Activated T-helper 17 cell treated with anti-CD3 and anti-CD28 coated beads, Interleukin-2, amount 50 U/mL, for 72 hours (primary cell): ENCODE measurements at places on chromosomes 7 and 10. TPM values are rescaled to one million over a fixed set of nuclear protein-coding genes. Genes with fewer than 3 reads are reported as not detected.

The TFEC gene
- 0.22 TPM for total RNA-seq

GRCh38 chr7:30429156-30429530 lies 49.4 kb downstream of the NOD1 start:
- no peak for ATAC-seq

- ATAC-seq, result peak; percentile 20
Observed at GRCh38 chr10:110498982-110499795, 1.5 kb downstream of the DUSP5 start.

GRCh38 chr10:82661701-82662100 lies 786.7 kb downstream of the NRG3 start:
- no peak for ATAC-seq

GRCh38 chr10:59266321-59266720 lies 89.9 kb downstream of the PHYHIPL start:
- no peak for ATAC-seq

DNA sequence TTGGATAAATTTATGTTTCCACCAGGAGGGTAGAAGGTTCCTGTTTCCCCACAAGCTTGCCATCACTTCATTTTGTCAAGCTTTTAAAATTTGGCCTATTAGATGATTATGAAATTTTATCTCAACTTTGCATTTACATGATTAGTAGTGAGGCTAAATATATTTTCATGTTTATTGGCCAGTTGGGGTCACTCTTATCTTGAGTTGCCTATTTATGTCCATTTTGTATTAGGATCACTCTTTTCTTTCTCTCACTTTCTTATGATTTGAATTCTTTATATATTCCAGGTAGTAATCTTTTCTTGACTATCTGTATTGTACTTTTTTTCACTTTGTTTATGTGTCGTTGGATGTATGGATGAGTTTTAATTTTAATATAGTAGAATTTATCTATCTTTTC lies 218.6 kb upstream of the SLC26A5 start:
- no peak for ATAC-seq

GRCh38 chr7:114924038-114924712 lies 2.3 kb downstream of the MDFIC start:
- no peak for ATAC-seq

- ATAC-seq, result no peak
Observed at GRCh38 chr7:157694376-157694665, 357.5 kb downstream of the DNAJB6 start.

GRCh38 chr7:36621396-36621795 lies 102.9 kb downstream of the AOAH start:
- ATAC-seq, result no peak

- ATAC-seq, result no peak
Observed at GRCh38 chr7:72445075-72445474, 32.9 kb upstream of the CALN1 start.

GRCh38 chr10:77458986-77459590 lies 178.5 kb downstream of the KCNMA1 start:
- no peak for ATAC-seq

DNA sequence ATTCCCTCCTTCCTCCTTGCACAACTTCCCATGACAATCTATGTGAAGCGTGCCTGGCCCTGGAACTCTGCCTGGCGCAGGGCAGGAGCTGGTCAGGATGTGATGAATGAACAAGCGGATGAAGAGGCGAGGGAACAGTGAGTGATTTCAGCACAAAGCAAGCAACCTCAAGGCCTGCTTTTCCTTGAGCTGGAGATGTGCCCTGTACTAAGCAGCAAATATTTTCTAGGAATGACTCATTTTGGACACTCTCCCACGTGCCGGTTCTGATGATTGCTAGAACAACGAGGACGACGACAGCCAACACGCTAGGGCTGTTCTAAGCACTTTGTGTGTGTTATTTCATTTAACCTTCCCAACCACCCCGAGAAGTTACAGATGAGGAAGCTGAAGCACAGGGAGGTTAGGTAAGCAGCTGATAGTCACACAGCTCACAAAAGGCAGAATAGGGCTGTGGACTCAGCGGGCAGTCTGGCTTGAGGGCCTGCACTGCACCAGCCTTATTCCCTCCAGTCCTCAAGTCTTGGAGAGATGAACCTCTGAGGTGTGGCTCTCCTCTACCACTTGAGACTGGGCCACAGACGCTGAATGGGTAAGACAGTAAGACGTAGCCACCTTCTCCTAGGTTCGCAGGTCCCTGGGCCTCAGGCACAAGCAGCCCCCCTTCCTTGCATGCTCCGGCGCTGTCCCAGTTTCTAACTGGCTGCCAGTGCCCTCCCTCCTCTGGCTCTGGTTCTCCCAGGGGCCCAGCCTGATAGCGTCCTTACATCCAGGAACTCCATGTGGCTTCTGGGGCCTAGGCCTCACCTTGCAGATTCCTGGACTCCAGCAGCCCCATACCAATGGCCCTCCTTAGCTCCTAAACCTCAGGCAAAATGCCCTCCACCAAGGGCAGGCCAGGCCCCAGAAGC lies 59.0 kb downstream of the YKT6 start:
- ATAC-seq, result peak; percentile 16

DNA sequence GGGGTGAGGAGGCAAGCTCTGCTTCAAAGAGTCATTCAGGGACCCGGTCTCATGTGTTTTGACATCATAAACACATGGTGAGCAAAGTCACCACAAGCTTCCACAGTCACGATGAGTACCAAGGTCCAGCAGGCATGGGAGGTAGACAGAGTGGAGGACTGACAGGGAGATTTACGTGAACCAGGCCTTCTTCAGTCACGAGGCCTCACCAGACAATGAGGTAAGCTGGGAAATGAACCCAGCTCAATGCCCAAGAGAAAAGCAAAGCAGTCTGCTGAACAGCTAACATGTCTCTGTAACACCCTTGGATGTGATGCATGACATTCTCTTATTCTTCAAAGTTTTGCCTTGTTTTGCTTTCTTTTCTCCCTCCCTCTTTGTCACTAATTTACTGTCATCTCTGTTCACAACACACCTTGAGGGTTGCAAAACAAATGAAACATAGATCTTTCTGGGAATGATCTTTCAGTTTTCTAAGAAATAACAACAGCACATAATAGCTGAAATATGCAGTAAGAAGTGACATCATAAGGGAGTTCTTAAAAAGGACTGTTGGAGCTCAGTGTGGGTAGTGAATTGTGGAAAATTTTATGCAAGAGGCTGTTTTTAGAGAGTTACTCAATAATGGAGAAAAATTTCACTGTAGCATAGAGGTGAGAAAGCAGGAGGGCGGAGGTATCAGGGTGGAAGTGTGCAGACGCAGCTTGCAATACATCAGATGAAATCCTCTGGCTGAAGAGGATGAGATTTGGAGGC lies 9.0 kb downstream of the PPP1R17 start:
- ATAC-seq, result no peak

The SLC13A1 gene
- not detected for total RNA-seq

DNA sequence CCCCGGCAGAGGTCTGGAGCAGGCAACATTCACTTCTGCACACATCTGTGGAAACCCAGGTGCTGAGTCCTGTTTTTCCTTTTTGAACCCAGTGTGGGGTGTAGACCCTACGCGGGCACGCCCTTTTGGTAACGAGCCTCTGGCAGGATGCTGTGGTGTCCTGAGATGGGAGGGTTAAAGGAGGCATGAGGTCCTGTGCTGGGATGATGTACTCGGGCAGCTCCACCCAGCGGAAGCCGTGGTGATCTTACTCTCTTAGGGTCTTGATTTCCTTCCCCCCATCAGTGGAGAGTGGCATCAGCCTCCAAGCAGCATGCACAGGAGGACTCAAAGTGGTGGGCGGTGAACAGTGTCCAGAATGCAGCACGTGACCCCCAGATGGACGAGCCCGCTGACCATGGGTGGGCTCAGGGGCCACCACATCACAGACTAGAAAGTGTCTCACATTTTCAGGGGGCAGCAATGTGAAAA lies 148.6 kb downstream of the DNAJB6 start:
- peak; percentile 26 for ATAC-seq

The SLC26A3 gene
- total RNA-seq, result not detected
